ENCODE measurements at places on chromosomes 5 and 9.

DNA sequence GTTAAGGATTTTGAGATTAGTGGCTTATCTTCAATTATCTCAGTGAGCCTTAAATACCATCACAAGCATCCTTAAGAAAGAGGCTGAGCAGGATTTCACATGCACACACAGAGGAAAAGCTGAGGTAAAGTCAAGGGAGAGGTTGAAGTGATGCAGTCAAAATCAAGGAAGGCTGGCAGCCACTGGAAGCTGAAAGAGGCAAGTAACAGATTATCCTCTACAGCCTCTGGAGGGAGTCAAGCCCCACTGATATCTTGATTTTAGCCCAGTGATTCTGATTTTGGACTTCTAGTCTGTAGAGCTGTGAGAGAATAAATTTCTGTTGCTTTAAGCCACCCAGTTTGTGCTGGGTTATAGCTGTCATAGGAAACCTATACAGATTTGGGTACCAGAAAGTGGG, 80.1 kb downstream of the ANKRD31 start:
- no peaks in the 10 kb centered on the region for H3K36me3 ChIP-seq
- H3K27me3 ChIP-seq = no peaks in the 10 kb centered on the region
- DNase-seq = no peak
- H3K4me3 ChIP-seq = no peak overlapping the region
- no peak overlapping the region for H3K27ac ChIP-seq
- H3K4me1 ChIP-seq = no peaks in the 10 kb centered on the region

DNA sequence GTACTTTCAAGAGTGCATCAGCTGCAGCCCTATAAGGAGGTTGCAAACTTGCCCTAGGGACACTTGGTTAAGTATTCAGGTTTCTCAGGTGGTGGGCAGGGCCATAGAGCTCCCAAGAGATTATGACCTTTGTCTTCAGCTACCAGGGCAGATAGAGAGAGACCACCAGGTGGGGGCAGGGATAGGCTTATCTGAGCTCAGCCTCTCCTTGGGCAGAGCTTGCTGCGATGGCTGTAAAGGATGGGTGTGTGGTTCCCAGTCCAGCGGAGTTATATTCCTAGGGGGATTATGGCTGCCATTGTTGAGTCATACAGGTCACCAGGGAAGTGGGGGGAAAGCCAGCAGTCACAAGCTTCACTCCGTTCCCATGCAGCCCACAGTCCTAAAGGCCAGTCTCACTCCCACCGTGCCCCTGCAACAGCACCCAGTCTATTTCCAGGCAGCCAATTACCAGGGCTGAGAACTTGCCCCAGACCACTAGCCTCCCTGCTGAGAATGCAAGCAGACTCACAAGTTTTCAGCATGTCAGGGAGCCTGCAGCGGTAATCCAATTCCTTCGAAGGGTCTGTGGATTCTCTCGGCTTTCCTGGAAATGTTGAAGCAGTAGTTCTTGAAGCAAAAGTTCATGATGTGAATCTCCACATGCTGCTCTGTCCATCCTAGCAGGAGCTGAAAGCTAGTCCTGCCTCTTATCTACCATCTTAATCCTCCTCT, 151.5 kb downstream of the SLC12A2 start:
- H3K27me3 ChIP-seq = no peaks in the 10 kb centered on the region
- H3K4me3 ChIP-seq = no peak overlapping the region
- H3K4me1 ChIP-seq = no peaks in the 10 kb centered on the region

DNA sequence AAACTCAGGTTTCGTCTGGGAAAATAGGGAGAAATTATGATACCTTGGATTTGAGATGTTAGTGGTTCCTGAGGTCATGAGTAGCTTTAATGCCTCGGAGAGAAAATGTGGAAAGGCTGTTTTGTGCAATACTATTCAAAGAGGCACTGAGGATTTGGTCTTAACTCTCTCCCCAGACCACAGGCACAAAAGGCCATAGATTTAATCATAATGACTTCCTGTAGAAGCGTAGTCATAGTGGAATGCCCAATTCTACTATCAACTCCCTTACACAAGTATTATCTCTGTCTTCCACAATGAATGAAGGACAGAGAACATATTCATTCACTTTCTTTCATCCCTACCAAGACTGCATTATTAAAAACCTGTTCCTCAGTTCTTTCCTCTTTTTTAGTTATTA, 153.0 kb upstream of the FTMT start:
- no peaks in the 10 kb centered on the region for H3K36me3 ChIP-seq
- no peak for DNase-seq
- no peak overlapping the region for H3K27ac ChIP-seq

- H3K27me3 ChIP-seq = peaks cover 3% of the 10 kb centered on the region
- no peaks in the 10 kb centered on the region for H3K4me1 ChIP-seq
- DNase-seq = no peak
- H3K27ac ChIP-seq = no peak overlapping the region
These were observed 171.6 kb downstream of the PAX5 start for GRCh38 chr9:36862206-36863145.

DNA sequence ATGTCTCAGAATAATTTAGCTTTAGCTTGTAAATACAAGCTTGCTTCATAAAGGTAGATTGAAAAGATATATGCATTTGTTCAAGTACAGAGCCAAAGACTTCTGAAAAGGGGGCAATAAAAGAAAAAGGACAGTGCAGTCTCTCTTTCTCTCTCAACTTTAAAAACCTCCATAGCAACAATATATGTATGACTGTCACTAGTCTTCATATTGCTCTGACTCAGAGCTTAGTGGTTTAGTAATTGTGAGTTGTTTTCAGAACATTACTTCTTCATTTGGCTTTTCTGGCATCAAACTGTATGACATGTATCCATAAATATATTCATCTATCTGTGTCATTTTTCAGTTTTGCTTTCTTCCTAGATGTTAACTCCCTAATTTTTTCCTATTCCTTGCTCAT, 194.6 kb upstream of the KIF2A start:
- H3K27me3 ChIP-seq = no peaks in the 10 kb centered on the region
- H3K4me1 ChIP-seq = no peaks in the 10 kb centered on the region
- no peak overlapping the region for H3K27ac ChIP-seq
- no peak overlapping the region for H3K4me3 ChIP-seq
- no peak for DNase-seq

DNA sequence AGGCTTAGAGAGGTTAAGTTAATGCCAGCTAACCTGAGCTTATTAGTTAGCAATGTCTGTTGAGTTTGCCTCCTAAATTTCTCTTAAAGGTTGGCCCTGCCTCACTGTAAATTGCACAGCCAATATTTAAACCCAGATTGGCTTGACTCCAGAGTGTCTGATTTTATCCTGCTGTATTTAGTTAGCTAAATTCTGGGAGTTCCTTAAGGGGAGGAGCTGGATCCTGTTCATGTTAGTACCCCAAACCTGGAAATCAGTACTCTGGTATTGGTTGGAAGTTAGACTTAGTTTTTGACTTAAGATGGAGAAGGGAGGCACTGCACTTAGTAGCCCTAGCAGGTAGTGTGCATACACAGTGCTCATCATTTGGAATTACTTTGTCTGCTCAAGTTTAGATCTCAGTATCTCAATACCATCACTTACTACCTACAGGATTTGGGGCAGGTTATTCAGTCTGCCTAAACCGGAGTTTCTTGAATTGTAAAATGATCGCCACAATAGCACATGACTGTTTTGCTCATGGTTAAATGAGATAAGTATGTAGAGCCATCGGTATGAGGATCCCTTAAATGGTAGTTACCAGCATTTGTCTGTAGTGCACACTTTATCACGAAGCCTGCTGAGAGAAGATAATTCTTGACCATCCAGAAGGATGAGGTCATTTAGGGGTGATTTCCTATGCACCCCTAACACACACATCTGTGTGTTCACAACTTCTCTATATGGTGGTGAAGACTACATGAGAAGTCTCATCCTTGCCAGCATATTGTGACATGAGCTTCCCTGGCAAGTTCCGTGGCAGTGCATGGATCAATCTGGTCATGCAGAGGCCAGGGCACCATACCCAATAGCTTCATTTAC, 264.8 kb upstream of the TRIM32 start:
- H3K4me1 ChIP-seq = no peaks in the 10 kb centered on the region
- H3K27ac ChIP-seq = no peak overlapping the region
- H3K36me3 ChIP-seq = no peaks in the 10 kb centered on the region
- no peak overlapping the region for H3K4me3 ChIP-seq
- no peaks in the 10 kb centered on the region for H3K27me3 ChIP-seq

DNA sequence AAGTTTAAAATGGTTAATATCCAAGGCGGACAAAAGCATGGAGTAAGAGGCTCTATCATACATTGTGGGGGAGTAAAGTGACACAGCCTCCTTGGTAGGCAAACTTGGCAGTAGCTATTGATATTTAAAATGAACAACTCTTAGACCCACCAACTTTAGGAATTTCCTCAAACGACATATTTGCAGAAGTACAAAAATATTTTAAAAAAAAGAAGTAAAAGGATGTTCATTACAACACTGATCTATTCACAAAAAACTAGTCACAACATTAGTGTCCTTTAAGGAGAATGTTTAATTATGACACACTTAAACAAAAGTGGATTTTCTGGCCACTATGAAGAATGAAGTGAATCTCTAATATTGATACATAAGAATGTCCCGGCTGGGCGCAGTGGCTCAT, 1.7 kb downstream of the ALG2 start:
- H3K27me3 ChIP-seq = no peaks in the 10 kb centered on the region
- no peaks in the 10 kb centered on the region for H3K36me3 ChIP-seq
- peak overlapping the region; percentile 98 for H3K4me3 ChIP-seq
- no peak for DNase-seq
- no peak overlapping the region for H3K27ac ChIP-seq
- H3K4me1 ChIP-seq = no peaks in the 10 kb centered on the region
